ENCODE measurements at places on chromosomes 4 and X.

DNA sequence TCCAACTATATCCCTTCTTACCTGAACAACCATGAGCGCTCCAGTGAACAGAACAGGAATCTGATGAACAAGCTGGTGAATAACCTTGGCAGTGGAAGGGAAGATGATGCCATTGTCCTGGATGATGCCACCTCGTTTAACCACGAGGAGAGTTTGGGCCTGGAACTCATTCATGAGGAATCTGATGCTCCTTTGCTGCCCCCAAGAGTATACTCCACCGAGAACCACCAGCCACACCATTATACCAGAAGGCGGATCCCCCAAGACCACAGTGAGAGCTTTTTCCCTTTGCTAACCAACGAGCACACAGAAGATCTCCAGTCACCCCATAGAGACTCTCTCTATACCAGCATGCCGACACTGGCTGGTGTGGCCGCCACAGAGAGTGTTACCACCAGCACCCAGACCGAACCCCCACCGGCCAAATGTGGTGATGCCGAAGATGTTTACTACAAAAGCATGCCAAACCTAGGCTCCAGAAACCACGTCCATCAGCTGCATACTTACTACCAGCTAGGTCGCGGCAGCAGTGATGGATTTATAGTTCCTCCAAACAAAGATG lies 870.2 kb downstream of the ADGRL3 start:
- DNase-seq = no peak

GRCh38 chrX:47215291-47215900 lies 3.1 kb upstream of the CDK16 start:
- no peak for DNase-seq

- DNase-seq = no peak
Measured at GRCh38 chr4:52961666-52962412, 99.7 kb downstream of the RASL11B start.

GRCh38 chrX:109635146-109635545 lies 10.2 kb upstream of the KCNE5 start:
- no peak for DNase-seq

DNA sequence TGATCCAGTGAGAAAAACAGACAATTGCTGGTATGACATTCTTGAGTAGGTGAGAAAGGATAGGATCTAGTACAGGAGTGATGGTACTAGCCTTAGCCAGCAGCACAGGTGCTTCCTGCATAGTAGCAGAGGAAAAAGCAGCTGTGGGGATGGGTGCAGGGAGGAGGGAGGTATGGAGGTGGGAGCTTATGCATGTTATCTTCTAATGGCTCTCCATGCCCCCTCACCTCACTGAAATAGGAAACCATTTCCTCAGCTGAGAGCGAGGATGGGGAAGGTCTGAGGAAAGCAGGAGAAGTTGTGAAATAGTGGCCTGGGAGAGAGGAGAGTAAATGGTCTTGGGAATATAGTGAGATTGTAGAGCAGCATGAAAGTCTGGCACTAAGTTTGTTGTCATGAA lies 136.3 kb downstream of the TMEM164 start:
- DNase-seq = no peak

GRCh38 chr4:52995360-52996030 lies 133.4 kb downstream of the RASL11B start:
- DNase-seq = no peak

GRCh38 chrX:15881381-15881897 lies 26.8 kb upstream of the AP1S2 start:
- no peak for DNase-seq
